Daoy (cell line): ENCODE measurements at places on chromosomes 13 and 19.

DNA sequence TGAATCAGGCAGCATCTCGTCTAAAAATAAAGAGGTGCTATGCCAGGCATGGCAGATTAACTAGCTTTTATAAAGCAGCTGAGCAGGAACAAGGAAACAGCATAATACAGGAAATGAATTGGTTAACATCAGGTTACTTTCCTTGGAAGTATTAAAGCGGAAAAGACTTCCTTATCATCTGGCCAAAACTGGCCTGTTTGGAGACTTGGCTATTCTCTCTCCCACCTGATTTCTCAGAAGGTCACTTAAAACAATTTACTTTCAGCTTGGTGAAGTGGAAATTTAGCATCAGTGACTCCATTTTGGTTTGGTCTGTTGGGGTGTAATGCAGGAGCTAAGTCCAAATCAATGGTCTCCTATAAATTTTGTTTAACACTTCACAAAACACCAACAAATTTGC, 191.6 kb downstream of the NUFIP1 start:
- DNase-seq, result no peak

- DNase-seq, result no peak
Measured at GRCh38 chr19:49859682-49860335, 7.6 kb downstream of the PNKP start.

- peak; percentile 34 for DNase-seq
Measured at GRCh38 chr13:80131204-80131603, 209.7 kb downstream of the SPRY2 start.

DNA sequence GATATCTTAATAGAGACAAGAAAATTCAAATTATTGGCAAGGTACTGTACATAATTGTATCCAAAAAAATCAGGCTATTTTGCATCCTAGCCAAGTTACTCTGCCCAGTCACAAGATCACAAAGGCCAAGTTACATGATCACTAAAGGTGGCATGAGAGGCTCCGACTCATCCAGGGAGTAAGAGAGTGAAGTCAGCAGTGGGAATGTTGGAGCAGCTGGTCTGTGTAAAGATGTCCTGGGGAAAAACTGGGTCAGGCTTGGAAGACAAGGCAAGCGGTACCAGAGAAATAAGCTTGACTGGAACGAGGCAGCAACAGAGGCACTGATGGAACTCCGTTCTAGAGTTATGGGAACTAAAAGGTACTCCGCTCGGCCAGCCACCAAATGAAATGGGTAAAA, 50.2 kb upstream of the PSG2 start:
- DNase-seq, result no peak

- DNase-seq, result no peak
Measured at GRCh38 chr13:76644906-76645305, 241.3 kb downstream of the KCTD12 start.

DNA sequence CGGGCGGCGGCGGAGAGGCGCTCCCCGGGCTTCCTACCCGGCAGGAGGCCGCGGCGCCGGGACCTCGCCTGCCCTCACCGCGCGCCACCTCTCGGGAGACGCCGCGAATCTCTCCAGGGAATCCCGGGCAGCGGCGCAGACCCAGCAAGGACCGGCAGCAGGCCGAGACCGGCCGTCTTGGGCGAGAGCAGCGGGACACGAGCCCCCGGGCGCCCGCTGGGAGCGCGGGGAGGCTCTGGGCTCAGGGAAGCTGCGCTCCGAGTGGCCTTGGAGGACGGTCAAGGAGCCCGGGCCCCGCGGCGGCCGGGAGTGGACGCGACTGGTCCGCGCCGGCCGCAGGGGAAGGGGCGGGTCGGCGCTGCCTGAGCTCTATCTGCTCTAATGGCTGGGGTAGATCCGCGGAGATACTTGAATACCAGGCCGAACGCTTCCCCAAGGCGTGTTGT, 14.7 kb downstream of the CDX2 start:
- no peak for DNase-seq

DNA sequence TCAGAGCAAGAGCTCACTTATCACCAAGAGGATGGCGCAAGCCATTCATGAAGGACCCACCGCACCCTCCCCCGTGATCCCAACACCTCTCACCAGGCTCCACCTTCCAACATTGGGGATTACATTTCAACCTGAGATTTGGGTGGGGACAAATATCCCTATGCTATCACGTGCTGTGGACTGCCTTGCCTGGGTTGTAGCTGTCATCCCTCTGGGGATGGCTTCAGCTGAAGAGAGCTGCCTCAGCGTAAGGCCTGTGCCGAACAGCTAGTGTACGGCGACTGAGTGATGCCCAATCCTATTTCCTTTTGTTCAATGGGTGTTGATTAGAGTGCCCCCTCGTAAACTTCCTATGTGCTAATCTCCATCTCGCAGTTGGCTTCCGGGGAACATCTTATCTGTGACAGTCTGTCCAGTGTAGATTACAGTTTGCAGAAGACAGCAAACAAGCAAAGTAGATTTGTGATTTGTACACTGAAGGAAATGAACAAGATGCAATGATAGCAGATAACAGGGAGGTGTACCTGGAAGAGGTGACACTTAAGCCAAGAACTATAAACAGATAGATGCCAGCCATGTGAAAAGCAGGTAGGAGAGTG, 11.8 kb upstream of the RCBTB1 start:
- no peak for DNase-seq

DNA sequence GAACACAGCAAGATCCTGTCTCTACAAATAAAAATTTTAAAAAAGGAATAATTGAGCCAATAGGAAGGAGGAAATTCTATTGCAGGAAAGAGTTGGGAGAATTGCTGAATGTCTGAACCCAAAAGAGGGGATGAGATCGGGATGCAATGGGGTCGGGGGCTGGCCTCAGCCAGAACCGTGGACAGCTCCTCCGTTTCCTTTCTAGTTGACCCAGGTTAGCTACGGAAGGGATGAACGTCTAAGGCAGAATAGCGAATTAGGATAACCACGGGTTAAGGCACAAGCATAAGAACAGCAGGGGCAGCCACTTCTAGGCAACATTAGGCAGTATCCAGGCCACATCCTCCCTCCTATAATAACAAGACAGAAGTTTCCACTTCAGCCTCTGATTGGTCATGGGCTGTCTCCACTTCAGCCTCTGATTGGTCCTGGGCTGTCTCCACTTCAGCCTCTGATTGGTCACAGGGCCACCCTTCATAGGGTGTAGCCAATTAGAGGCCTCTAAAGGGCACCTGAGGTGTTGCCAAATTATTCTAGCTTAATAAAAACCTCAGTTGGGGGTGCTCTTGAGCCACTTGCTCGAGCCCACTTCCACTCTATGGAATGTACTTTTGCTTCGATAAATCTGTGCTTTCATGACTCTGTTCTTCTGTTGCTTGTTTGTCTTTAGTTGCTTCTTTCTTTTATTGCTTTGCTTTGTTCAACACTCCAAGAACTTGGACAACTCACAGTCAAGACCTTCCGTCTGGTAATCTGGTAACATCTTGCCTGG, 24.9 kb upstream of the TPM4 start:
- DNase-seq, result no peak

GRCh38 chr13:21625366-21625765, 21.4 kb upstream of the MICU2 start:
- DNase-seq, result peak; percentile 51

DNA sequence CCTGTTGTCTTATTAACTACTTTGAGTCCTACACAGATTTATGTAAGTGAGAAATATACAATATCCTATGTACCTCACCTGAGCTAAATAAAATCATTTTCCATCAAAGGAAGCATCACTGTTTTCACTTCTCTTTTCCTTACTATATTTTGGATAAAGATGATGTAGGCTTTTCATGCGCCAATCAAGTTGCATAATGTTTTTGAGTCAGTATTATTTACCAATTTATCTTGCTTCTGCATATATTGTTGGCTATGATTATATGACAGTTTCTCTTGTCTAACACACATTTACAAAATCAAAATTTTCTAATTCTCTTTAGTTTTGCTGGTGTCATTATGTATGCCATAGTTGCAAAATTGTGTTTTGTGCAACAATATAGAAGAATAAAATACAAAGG, 67.9 kb upstream of the FRY start:
- DNase-seq, result no peak

DNA sequence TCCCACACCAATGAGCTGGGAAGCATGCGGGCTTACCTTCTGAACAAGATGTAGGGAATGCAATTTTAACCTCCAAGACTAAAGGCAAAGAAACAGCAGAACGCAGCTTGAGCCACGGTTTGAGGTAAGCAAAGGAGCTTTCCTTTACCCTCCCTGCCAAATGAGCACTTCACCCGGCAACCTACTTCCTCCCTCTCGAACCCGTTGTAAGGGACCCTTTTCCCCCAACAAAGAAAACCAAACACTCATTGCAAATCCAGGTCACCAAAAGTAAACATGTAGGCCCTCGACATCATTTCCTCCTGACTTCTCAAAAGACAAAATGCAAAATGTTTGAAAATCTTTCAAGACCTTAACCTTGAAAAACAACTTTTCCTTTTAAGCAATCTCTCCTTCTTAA, 65.3 kb downstream of the ABCC4 start:
- DNase-seq, result no peak
